ENCODE measurements at places on chromosomes 7 and 10. TPM values are rescaled to one million over a fixed set of nuclear protein-coding genes. Genes with fewer than 3 reads are reported as not detected.

DNA sequence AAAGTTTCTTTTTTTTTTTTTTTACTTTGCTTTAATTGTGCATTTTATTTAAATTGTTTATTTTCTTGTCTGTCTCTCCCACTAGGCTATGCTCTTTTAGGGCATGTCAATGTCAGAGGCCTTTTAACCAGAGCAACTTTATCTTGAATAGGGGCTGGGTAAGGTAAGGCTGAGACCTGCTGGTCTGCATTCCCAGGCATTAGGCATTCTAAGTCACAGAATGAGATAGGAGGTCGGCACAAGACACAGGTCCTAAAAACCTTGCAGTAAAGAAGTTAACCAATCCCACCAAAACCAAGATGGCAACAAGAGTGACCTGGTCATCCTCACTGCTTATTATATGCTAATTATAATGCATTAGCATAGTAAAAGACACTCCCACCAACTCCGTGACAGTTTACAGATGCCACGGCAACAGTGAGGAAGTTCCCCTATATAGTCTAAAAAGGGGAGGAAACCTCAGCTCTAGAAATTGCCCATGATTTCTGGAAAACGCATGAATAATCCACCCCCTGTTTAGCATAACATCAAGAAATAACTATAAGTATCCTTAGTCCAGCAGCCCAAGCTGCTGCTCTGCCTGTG is 47.0 kb upstream of the FRMD4A start:
- DNase-seq, result no peak

The C10orf62 gene
- not detected for total RNA-seq

The CTAGE4 gene
- total RNA-seq, result 1.1 TPM

DNA sequence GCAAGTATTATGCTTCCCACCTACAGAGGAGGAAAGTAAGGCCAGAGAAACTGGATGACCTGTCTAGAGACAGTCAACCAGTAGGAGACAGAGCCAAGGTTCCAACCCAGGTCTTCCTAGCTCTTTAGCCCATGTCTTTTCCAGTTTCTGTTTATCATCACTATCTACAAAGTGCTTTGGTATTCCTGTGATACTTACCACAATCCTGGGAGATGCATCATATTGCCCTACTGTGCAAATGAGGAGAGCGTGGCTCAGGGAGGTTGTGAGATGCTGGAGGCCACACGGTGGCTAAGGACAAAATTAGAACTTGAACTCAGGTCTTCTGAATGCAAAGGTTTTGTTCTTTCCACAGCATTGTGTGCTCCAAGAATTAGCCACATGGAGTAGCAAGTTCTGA is 11.2 kb upstream of the PLEKHA1 start:
- DNase-seq, result no peak

DNA sequence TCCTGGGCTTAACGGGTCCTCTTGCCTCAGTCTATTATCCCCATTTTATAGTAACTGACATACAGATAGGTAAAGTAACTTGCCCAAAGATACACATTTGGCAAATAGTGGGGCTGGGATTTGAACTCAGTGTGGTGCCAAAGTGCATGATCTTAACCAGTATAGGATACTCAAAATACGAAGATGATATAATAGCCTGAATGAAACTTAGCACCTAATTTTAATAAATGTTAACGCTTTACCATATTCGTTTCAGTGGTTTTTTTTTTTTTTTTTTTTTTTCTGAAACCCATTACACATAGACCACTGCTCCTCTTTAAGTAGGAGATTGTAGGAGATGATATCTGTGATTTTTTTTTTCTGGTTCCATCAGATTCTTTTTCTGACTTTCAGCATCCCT is 21.4 kb downstream of the ACTR3B start:
- DNase-seq, result no peak

The P4HA1 gene
- 144 TPM for total RNA-seq

The HECW1 gene
- total RNA-seq, result 0.28 TPM

The SERPINE1 gene
- total RNA-seq, result not detected

The FAM13C gene
- total RNA-seq, result 3.1 TPM

DNA sequence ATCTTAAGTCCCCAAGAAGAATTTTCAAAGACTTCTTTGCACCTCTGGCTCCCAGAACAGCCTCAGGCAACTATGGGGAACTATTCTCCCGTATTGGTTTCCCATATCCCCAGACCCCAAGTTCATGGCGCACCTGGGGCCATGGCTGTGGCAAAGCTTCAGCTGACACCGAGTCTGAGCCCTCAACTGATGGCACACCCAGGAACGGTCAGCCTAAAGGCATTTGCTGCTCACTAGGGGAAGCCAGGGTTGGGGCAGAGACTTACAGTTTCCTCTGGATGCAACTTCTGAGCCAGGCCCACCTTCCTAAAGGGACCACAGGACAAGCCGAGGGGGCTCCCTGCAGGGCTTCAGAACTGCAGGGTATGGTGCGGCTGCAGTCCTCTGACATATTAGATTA is 13.7 kb upstream of the CPA1 start:
- DNase-seq, result no peak

The OR13A1 gene
- total RNA-seq, result 1.5 TPM

DNA sequence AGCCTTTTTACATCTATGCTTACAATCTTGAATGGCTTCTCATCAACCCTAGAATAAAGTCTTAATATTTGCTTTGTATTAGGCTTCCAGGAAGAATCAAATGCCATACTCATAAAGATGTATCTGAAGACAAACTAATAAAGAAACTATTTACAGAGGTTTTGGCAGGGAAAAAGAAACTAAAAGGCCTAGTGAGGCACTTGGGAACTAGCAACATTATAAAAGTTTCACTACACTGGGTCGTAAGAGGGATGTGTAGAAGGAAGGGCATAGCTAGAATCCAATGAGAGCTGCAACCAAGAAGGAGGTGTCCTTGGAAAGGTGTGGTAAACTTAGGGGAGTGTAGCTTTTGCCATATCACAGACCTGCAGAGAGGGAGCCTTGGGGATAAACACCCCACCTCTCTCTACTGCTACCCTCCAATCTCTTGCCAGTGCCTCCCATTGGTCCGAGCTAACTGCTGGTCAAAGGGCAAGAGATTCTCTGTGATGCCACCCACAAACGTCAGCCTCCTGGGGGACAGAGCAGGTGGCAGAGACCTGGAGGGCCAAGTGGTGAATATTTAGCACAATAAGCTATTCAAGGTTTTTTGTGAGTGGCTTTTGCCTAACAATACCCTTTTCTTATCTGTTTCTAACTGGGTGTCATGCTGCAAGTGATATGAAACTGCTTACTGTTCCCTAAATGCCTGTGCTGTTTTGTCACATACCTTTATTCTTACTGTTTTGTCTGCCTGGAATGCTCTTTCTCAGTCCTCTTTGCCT is 60.7 kb downstream of the CPED1 start:
- no peak for DNase-seq

The SMARCD3 gene
- 11.0 TPM for total RNA-seq

- no peak for DNase-seq
Measured at GRCh38 chr7:41890631-41891274, 187.9 kb upstream of the INHBA start.

DNA sequence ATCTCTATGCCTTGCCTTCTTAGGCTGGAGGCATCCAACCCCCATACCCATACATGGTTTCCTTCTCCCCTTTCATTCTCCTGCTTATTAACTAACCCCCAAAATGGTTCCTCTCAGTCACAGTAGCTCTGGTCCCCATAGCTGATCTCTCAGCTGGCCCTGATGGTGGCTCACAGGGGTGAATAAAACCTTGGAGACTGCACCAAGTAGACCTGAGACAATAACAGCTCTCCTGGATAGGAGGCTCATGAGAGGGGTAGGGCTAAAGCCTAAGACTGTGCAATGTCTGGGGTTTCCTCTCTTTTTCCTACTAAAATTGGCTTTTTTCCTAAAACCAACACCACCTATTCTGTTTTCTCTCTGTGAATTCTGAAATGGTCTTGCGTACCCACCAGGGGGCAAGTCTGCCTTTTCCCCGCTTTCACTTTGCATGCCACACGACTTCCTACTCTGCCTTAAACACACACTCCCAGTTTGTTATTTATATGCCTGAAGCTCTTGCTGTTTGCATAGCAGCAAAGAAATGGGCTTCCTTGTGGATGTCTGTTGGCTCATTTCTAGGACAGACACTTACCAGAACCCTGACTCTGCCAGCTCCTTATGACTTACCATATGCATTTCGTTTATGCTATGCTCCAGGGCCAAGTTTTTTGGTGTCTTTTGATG is 18.4 kb upstream of the PON1 start:
- peak; percentile 16 for DNase-seq

GRCh38 chr7:27160546-27161213 is 4.2 kb upstream of the HOXA7 start:
- DNase-seq, result peak; percentile 94

DNA sequence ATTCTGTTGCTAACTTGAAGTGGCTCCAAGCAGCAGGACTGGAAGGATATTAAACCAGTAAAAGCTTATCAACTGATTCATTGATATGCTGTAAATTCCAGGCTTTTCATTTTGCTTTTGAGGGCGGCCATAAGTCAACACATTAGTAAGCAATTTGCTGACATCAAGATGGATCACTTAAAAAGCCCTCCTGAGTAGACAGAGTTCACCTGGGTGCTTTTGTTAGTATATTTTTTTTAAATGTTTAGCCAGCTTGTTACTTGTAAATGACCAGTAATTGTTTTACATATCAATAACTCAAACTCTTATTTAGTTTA is 26.5 kb downstream of the RNF32 start:
- DNase-seq, result no peak

DNA sequence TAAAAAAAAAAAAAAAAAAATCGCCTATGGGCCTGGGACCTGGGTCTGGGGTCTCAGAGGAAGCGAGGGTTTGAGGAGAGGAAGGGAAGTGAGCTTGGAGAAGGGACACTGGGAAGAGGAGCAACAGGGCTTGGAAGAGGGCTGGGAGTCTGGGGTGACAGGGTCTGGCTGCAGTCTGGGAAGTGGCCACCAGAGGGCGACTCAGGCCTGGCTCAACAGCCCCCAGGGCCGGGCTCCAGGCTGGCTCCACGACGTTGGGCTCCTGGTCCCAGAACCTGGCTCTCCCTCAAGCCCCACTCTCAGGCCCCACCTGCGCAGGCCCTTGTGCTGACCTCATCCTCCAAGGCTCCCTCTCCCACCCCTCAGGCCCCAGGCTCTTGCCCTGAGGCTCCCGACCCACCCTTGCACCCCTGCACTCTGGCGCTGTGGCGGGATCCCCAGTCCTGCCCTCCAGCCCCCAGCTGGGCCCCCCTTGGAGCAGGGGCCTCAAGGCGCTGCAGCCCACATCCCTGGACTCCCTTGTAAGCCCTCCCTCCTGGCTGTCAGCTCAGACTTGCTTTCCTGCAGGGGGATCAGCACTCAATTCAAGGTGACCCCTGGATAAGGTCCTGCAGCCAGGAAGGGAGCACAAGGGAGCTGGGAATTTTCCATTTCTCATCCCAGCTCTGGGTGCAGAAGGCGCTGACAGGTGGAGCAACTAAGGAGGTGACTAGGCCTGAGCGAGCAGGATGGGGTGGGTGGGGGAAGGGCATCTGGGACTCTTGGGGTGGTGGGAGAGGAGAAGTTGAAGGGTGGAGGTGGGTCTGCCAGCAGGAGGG is 5.4 kb upstream of the SPACDR start:
- peak; percentile 89 for DNase-seq

DNA sequence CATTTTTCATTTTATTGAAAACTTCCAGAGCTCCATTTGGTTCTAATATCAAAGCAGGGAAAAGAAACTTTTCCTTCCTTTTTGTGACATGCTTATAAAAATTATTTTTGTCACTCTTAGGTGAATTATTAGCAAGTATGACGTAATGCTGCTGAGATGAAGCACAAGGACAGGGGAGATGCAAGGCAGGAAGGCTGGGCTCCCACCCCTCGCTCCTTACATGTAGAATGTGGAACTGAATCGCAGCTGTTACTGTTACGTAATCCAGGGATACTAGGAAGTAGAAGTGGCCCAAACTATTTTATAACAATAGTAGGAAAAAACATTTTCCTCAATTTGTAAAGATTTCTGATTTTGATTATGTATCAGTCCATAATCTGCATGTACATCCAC is 17.1 kb upstream of the GTPBP4 start:
- DNase-seq, result no peak

GRCh38 chr7:44445986-44446671 is 44.3 kb downstream of the NUDCD3 start:
- no peak for DNase-seq

GRCh38 chr10:55668326-55668922 is 692.6 kb downstream of the ZWINT start:
- DNase-seq, result peak; percentile 15

The NSUN5 gene
- 48.6 TPM for total RNA-seq

DNA sequence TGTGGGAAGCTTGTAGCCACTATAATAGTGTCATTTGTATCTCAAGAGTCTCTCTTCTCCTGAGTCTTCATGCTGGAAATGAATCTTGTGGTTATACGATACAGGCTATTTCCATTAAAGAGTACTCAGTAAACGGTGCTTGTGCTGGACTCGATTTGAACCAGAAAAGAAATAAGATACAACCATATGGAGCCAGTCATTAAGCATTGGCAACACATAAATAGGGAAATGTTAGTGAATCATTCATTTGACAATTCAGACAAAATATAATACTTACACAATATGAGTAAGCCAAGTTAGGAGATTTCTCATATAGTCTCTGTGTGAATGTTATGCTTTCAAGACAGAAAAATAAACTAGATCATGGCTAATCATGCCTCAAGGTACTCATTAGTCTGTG is 356.8 kb downstream of the PLXDC2 start:
- no peak for DNase-seq

DNA sequence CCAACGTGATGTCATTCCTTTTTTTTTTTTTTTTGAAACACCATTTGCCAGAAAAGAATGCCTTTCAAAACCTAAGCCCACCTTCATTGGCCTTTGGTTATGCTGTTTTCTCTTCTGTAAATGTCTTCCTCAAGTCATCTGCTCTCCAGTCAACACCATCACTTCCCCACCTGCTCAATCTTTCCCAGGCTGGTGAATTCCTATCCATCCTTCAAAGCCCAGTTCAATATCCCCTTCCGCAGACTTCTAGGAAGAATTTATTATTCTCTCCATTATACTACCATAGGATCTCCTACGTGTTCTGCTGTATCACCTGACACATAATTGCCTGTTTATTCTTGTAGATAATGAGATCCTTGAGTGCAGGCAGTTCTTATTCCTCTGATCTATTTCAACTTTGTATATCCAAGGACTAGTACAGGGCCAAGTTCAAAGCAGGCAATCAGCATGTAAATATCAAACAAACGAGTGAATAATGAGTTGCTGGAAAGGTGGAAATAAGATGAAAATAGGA is 73.5 kb upstream of the PRR15 start:
- DNase-seq, result no peak

DNA sequence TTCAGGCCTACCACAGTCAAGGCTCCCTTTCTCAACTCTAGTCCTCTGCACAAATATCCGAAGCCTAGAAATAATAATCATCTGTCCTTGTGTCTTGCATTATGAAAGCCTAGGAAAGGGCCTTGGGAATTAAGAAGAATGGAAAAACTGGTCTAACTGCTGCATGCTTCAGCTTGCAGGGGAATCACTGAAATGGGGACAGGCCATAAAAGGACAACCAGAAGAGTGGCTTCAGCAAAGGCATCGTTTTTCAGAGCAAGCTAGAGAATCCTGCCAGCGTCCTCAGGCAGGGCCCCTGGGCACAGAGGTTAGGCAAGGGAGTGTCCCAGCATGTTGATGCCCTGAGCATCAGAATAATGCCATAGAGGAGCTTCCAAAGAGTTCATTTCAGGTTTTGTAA is 13.2 kb downstream of the ERVW-1 start:
- no peak for DNase-seq

GRCh38 chr7:91326516-91327199 is 62.4 kb downstream of the FZD1 start:
- no peak for DNase-seq

The PAPOLB gene
- not detected for total RNA-seq

The PITRM1 gene
- 27.2 TPM for total RNA-seq

The GNGT1 gene
- total RNA-seq, result 0.06 TPM

Measured in neural progenitor cell (in vitro differentiated cells).